ENCODE measurements at places on chromosomes 16 and 17.

DNA sequence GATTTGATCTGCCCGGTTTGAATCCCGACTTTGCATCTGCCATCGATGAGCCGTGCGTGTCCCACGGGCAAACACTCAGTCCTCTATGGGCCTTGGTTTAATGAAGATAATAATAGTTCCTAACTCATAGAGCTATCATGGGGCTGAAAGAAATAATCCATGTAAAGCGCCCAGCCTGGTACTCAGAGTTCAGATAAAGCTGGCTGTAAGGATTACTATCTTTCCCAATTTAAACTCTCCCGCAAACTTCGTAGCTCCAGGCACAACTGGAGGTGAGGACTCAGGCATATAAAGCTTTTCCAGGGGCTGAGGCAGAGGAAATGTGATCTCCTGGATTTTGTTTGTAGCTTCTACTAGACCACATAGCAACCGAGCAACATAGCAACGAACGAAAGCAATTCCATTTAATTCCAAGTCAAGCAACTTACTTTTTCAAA is 16.3 kb downstream of the ALOX15 start:
- no peak for DNase-seq

DNA sequence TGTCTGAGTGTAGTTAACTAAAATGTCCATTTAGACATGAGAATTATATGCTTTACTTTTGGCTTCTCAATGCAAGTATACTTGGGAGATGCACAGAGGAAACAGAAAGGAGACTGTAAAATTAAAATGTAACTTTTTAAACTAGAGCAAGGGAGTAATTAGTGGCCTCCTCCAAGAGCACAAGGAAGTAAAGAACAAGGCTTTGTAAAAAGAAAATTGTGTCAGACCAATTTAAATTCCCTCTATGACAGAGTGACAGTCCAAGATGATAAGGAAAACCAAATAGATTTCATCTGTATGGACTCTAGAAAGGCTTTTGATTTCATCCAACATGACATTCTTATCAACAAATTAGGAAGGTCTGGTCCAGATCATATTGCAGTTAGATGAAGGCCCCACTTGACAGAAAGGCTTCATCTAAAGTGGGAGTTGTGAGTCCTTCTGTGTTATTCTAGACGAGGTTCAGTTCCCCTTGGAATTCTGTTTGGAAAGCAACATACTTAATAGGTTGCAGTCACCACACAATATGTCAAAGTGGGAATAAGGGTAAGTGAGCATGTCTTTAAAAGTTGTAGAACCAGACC is 6.5 kb upstream of the CAPNS2 start:
- DNase-seq = no peak

DNA sequence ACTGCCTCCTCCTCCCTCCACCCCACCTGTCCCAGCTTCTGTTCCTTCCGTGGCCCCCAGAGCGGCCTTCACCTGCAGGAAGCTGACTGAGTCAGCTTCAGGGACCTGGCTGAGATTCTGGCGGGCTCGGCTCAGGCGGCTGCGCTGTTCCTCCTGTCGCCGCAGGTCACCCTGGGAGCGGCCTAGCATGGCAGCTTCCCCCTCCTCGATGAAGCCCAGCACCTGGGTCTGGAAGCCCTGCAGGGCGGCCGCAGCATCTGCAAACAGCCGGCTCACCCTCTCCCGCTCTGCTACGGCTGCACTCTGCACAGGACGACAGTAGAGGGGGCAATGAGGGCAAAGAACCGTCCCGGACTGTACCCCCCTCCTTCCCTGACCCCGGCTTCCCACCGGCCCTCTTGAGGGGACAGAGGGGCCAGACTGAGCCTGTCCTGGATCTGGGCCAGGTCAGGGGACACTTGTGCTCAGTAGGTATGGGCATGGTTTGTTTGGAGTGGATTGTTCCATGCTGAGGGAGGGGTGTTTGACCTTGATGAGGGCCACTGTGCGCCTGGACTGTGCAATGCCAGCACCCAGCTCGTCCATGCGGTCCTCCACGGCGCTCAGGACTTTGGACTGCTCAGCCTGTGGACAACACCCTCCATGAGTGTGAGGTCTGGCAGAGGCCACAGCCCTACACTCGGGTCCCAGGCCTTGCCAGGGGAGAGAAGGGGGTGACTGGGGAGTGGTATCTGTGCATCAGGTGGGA is 2.0 kb downstream of the TRIM47 start:
- DNase-seq = no peak

- peak; percentile 10 for DNase-seq
Observed at GRCh38 chr17:31726980-31727427, 132.0 kb downstream of the COPRS start.

DNA sequence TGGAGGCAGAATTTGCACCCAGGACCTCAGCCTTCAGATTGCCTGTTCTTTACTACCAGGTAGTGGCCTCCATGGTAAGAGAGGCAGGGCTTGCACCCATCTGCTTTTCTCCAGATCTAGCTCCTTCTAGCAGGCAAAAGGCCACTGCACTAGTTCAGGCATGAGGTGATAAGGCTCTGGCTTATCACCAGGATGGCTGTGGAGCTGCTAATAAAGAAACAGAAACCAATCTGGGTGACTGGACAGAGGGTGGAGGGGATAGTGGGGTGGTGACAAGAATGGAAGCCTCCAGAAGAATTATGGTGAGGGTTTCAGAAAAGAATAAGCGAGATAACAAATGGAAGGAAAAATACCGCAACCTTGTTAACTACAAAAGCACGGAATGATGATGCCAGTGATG is 15.5 kb upstream of the SUPT4H1 start:
- no peak for DNase-seq

DNA sequence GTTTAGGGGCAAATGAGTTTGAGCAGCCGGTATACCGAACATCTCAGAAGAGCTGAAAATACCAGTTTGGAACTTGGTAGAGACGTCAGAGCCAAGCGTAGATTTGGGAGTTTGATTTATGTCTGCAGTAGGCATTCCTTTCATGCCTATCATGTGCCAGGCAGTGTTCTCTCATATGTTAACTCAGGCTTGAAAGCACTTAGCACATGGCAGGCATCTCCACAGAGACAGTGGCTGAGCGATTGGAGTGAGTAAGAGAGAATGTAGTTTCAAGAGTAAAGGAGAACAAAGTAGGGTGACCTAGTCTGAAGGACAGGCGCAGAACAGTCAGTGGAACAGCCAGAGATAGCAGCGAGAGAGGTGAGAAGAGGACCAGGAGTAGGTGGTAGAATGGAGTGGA is 207.0 kb downstream of the FTO start:
- DNase-seq = no peak

GRCh38 chr17:10550014-10550413 is 556 bp upstream of the MYH2 start:
- DNase-seq = no peak

DNA sequence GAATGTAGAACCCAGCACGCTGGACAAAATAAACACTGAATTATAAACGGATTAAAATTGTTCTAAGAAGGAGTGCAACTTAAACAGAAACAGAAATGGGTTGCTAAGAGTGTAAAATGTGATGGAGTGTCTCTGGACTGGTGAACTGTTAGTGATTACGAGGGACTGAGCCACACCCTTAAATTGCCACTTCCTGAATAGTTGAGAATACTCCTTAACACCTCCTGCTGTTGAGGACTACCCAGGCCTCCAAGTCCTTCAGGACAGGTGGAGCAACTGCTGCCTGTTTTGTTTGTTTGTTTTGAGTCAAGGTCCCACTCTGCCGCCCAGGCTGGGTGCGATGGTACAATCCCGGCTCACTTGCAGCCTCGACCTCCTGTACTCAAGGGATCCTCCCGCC is 25.8 kb upstream of the IRF8 start:
- no peak for DNase-seq

DNA sequence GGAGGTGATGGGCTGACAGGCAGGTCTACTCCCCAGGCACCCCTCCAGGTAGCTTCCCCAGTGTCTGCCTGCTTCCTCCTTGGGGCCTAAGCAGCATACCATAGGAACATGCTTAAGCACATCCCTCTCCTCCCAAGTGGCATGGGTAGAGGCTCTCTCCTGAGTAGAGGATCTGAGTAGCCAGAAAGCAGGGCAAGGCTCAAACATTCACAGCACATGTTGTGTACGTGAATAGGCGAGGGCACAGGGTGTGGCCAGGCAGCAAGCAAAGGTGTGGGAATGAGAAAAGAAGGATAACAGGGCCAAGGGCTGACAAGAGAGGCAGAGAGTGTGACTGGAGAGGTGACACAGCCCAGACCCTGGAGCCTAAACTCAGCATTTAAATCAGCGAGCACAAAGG is 29.7 kb upstream of the GFOD2 start:
- no peak for DNase-seq

GRCh38 chr17:19482576-19482975 is 51.1 kb upstream of the SLC47A1 start:
- DNase-seq = no peak

- DNase-seq = no peak
Observed at GRCh38 chr16:30377050-30377811, 2.6 kb downstream of the MYL11 start.

- DNase-seq = no peak
Observed at GRCh38 chr17:79410681-79411080, 200.2 kb downstream of the RBFOX3 start.

GRCh38 chr16:62921904-62922303 is 885.7 kb upstream of the CDH8 start:
- no peak for DNase-seq

DNA sequence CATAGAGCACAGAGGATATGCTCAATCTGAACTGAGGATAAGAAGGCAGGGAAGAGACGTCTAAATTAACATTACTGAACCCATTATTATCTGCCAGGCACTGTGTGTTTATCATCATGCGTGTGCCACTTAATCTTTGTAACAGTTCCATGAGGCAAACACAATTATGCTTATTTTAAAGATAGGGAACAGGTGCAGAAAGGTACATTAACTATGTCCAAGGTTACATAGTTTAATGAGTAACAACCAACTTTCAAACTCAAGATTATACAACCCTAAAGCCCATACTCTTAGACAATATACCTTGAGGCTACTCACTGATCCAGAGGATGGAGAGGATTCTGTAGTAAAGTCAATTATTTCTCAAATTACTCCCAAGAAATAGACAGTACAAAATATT is 43.2 kb downstream of the STH start:
- DNase-seq = no peak

DNA sequence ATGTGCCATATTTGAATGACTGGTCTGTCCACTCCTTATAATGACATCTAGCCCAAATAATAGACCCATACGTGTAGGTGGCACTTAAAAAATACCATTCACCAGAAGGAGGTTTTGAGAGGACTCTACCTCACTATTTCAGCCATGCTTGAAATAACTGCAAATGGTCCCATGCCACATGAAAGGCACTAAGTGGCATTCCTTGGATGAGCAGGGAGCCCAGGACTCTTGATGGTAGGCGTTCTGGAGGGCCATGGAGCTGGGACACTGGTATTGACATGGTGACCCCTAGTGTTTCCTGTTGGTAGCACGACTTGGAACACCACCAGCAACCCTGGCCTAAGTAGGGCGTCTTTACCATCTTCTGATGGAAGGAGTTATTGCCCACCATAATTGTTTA is 148.7 kb upstream of the ZFHX3 start:
- no peak for DNase-seq

DNA sequence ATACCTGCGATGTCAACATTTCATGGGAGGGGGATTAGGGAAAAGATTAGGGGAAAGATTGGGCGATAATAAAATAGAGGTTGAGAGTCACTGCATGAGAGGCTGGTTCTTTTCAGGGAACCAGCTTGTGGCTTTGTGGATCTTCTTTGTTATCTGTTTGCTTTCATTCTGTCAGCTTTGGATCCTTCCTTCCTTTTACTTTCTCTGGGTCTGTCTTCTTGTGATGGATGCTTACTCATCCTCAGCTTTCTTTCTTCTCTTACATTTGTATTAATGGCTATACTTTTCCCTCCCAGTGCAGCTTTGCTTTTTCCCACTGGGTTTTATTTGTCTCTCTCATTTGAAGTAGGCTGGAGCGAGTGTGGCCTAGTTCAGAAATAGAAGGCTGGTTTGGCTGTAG is 47.1 kb downstream of the RPTOR start:
- DNase-seq = no peak

DNA sequence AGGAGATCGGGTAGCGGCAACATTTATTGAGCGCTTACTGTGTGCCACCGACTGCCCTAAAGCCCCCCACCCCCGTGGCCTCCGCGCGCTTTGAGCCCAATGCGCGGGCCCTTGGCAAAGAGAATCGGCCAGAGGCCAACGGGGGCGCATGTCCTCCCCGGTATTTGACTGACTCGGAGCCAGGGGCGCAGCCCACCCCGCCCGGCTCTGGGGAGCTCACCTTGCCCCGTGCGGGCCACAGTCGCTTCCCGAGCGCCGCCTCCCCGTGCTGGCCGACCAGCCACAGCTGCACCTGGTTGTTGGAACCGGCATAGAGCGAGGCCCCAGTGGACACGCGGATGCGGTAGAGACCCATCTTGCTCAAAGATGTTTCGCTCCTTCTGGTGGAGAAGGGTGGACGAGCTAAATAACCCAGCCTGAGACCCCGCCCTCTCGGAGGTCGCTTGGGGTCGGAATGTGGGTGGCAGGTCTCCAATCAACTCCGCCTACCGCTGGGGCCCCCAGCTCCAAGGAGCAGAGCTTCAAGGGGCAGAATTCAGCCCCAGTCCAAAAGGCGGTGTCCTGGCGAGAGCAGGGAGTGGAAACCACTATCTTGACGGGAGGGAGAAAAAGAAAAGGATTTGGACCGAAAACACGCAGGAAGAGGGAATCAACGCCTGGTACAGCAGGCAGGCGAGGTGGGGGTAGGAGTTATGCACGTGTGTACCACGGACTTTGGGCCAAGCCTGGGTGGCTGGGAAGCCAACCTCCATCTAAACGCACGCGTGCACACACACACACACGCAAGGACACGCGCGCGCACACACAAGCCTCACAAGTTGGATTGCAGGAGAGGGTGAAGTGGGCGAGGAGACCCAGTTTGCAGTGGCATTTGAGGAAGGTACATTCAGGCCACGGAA is at the start of gene ALOX15:
ALOX15 (minus strand) TSS at position 382 of the 899 bp plus-strand sequence; CDS start at position 355, 27 bp downstream.
- DNase-seq = no peak

GRCh38 chr16:2278956-2279800 is 11.3 kb upstream of the RNPS1 start:
- DNase-seq = no peak

DNA sequence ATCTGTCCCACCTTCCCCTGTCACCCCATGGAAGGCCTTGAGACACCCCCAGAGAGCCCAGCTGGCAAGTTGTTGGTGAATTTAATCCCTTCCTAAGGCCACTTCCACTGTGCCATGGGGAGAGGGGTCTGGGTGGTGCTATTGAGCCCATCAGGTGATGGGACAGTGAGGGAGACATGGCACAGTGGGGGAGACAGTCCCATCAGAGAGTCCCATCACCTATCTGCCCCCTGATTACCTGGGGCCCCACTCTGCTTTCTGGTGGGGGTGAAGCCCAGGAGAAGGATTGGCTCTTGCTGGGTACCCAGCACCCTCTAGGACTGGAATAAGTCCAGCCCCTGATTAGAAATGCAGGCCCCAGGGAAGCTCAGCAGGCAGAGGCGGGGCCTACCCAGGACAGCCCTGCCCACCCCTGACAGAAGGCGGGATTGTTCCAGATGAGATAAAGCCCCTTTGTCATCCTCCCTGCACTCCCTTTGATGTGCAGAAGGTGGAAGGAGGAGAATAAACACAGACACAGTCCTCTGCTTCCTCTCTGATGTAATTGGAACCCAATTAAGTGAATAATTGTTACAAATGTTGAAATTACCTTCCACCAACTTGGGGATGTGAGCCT is 18.9 kb downstream of the TMEM132E start:
- no peak for DNase-seq

Data from epithelial cell of prostate (primary cell).